ENCODE measurements at places on chromosomes 2 and 18.

GRCh38 chr2:3459185-3460015, 59.9 kb downstream of the ADI1 start:
- DNase-seq: no peak

GRCh38 chr2:50746526-50746925, 285.4 kb downstream of the NRXN1 start:
- DNase-seq: no peak

DNA sequence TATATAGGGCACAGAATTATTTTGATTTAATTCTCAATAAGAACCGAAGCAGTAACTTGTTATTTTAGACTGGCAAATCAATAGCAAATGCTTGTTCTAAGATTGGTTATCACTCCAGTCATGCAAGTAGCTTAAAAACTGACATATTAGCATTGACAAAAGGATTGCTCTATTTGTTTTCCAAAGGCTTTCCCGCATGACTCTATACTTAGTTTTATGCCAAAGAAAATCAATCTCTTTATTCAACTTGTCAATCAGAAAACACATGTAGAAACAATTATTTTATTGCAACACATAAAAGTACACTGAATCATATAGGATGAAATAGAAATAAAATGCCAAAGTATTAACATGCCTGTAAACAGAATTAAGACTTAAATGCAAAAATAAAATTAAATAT, 108.4 kb downstream of the AFF3 start:
- no peak for DNase-seq

- DNase-seq: no peak
Measured at GRCh38 chr18:36620788-36621187, 208.0 kb downstream of the TPGS2 start.

All from T follicular helper cell (primary cell).